ENCODE measurements at places on chromosomes 16 and 17. TPM values are rescaled to one million over a fixed set of nuclear protein-coding genes. Genes with fewer than 3 reads are reported as not detected.

DNA sequence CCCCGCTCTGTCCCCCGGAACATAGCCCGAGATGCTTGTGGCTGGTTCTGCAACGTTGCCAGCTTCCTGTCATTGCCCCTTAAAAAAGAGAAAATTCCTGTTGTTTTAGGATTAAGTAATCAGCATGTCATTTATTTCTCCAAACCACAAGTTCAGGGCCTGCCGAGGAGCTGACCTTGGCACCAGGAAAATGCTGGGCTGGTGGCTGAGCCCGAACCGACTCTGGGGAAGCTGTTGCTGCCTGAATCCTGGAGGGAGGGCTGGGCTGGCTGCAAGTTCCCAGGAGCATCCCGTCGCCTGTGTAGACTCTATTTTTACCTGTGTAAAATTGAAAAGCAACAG is 130.9 kb upstream of the FOXF1 start:
- no peak overlapping the region for H3K27ac ChIP-seq
- peaks cover 11% of the 10 kb centered on the region for H3K4me1 ChIP-seq
- H3K36me3 ChIP-seq = no peaks in the 10 kb centered on the region
- H3K4me3 ChIP-seq = no peak overlapping the region

Gene CCL5
- not detected for total RNA-seq

- H3K27ac ChIP-seq = no peak overlapping the region
- DNase-seq = no peak
- peaks cover 4% of the 10 kb centered on the region for H3K27me3 ChIP-seq
- H3K4me1 ChIP-seq = peaks cover 4% of the 10 kb centered on the region
Measured at GRCh38 chr16:2121853-2122252, 13.8 kb downstream of the PKD1 start.

DNA sequence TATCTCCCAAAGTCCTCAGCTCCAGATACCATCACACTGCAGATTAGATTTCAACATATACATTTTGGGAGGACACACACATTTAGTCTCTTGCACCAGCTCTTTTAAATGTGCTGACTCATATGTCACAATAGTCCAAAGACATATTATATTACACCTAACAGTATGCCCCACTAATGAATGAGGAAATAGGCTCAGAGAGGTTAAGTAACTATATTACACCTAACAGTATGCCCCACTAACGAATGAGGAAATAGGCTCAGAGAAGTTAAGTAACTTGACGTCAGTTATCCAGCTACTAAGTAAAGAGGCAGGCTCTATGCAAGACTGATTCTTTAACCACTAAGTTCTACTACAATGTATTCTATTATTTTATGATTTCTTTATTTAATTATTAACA is 9.7 kb downstream of the IRX6 start:
- DNase-seq = no peak
- H3K27me3 ChIP-seq = peaks cover 15% of the 10 kb centered on the region
- no peak overlapping the region for H3K27ac ChIP-seq
- no peaks in the 10 kb centered on the region for H3K36me3 ChIP-seq

DNA sequence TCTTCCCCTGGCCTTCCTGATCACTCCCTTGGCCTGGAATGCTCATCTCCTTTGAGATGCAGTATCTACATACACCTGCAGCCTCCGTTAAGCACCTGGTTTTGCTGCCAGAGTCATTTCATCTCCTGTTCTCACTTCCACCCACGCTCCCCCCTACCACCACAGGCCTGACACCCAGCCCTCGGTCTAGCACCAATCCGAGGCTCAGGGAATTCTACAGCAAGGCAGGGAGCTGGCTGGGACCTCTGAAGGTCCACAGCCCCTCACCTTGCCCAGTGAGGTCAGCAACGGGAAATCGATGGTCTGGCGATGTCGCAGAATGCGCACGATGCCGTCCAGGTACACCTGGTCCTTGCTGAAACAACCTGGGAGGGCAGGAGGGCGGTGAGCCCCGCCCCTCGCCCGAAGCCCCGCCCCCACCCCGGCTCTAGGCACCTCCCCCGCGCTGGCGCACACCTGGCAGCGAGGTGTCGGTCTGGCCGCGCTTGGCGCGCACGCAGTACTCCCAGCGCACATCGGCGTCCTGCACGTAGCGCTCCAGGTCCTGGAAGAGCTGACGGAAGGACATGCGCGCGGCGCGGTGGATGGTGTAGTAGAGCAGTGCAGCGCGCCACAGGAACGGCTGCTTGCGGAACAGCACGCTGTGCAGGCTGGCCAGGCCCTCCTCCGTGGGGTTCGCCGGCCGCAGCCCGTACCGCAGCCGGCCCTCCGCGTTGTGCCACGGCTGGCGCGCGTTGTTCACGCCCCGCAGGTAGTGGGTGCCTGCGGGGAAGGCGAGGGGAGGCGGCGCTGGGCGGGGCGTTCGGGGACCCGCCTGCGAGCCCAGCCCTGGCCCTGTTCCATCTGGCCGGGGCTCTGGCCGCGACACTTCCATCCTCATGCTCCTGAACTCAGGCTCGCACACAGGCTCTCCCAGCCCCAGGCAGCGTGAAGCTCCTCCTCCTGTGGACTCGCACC is 5.7 kb downstream of the MATCAP1 start:
- peaks cover 29% of the 10 kb centered on the region for H3K27me3 ChIP-seq
- H3K36me3 ChIP-seq = peaks cover 20% of the 10 kb centered on the region
- peak overlapping the region; percentile 28 for H3K4me3 ChIP-seq
